ENCODE measurements at places on chromosomes 1 and 21.

DNA sequence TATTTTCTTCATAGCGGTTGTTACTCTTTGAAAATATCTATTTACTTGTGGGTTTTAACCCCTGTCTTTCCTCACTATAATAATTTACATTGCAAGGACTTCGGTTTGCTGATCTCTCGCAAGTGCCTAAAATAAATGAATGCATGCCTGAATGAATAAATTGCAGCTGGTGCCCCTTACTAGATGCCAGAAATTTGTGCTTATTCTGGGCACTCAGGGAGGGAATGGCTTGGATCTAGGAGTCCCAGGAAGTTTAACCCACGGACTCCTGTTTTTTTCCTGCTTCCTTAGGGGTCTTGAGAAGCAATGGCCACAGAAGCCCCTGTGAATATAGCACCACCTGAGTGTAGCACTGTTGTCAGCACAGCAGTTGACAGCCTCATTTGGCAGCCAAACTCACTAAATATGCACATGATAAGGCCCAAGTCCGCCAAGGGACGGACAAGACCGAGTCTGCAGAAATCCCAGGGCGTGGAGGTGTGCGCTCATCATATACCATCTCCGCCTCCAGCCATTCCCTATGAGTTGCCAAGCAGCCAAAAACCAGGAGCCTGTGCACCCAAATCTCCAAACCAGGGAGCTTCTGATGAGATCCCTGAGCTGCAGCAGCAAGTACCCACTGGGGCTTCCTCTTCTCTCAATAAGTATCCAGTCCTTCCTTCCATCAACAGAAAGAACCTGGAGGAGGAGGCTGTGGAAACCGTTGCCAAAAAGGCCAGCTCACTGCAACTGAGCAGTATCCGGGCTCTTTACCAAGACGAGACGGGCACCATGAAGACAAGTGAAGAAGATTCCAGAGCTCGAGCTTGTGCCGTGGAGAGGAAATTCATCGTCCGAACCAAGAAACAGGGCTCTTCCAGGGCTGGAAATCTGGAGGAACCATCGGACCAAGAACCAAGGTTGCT, 4.2 kb upstream of the PLA2G2C start:
- DNase-seq = no peak

DNA sequence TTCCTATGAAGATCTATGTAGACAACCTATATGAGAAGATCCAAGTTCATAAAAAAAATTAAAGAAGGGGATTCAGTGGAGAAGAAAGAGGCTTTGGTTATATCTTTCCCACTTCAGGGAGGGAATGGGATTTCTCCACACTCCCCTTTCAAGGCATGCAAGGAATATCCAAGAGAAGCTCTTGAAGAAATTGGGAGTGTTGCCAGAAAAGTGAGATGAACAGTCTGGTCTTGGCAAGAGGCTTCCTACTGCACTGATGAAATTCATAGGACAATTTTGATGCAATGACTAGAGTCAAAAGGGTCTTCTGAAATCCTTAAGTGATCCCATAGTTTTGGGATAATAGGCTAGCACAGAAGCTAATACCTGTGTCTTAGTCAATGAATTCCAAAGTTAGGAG, 153.0 kb downstream of the KCTD3 start:
- DNase-seq = no peak

DNA sequence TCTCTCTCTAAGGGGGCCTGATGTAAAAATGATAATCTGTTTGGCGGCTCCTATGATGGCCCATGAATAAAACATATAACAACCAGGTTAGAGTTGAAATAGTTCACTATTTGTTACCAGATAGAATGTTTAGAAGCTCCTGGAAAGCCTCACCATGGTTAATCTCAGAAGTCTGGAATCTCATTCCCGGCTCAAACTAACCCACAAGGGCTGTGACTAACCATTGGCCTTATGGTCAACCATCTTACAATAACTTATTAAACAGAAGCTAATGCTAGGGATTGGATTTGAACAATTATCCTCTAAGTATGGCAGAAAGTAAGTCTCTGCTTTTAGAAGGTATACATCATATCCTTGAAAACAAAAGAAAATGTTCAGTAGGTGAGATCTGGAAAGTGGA, 134.1 kb upstream of the ADGRL2 start:
- no peak for DNase-seq

- no peak for DNase-seq
Observed at GRCh38 chr1:191641420-191642260, 516.6 kb upstream of the RGS18 start.

- peak; percentile 53 for DNase-seq
Observed at GRCh38 chr1:224615861-224616755, at the start of gene CNIH3. CNIH3 (plus strand) TSS chr1:224616317; CDS start chr1:224617175, 858 bp downstream.

- DNase-seq = peak; percentile 30
Observed at GRCh38 chr1:201538612-201539551, at the start of gene NAV1. NAV1 (plus strand) TSS chr1:201539127; CDS start chr1:201622885, 83,758 bp downstream.

- no peak for DNase-seq
Observed at GRCh38 chr21:25963181-25963580, 207.4 kb downstream of the APP start.
